ENCODE measurements at places on chromosomes 4 and X.
A peak's percentile ranks its signal among the peaks of the same experiment; 100 is the strongest.

DNA sequence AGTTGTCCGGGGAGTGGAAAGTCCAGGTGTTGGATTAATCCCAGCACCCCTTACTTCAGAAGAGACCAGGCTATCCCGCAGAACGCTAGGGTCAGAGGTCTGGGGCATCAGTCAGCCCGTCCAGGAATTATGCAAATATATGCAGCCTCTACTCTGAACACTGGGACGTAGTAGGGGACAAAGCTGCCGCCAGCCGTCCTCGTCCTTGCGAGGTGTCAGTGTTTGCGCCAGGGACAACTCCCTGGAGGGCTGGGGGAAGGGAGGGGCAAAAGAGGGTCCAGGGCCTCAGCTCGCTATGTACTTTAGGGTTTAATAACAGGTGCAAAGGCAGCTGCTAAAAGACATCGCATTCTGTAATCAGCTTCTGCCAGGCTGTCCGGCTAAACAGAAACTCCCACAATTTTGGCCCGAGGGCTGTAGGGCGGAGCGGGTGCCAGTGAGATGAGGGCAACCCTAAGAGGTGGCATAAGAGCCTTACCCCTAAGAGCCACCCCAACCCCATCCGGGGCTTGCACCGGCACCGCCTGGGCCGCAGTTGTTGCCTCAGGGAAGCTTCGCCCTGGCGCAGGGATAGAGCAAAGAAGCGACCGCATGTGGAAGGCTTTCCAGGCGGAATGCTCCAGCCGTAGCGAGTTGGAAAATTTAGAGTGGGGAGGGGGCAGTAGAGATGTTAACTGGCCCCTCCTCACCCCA, 8.4 kb downstream of the HAND2 start:
- DNase-seq = no peak

DNA sequence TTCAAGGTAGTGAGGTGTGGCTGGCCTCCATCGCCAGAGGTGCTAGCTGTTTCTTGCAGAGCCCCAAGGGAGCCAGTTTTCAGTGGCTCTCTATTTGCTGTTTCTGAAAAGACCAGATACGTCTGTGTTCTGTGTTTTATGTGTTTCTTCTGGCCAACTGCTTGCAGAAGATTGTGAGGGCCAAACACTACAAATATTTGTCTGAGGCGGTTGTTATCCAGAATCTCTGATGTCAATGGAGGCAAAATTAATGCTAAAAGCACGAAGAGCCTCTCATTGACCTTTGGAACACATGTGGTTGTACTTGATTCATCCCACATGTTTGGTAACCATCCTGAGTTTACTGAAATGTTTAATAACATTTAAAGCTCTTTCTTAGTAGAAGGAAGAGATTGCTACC, 113.9 kb downstream of the CT47B1 start:
- DNase-seq = no peak

GRCh38 chr4:13097971-13098370, 386.2 kb downstream of the RAB28 start:
- no peak for DNase-seq

GRCh38 chrX:44101281-44101680, 128.1 kb upstream of the NDP start:
- DNase-seq = no peak

DNA sequence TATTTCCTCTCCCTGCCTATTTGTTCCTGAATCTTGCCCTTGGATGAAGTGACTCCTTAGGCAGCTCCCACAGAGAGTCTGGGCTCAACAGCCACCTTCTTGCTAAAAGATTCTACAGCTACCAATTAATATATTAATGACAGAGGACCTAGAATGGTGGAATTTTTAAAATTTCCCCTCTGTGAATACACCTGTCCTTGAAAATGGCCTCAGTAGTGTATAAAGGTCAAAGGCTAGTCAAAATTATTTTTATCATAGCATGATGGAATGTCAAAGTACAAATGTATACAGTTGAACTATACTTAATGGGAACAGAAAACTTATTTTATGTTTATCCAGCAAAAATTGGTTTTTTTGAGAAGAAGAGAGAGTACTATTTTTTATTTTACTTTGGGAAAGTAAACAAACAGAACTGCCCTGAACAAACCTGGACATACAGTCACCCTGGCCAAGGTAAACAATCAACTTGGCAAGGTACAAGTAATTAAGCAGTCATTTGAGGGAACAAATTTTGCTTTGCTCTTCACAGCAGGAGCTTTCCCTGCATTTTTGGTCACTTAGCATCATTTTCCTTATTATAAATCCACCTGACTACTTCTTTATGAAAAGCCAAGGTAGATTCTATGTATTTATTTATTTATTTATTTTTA, 250.8 kb downstream of the INPP4B start:
- DNase-seq = peak; percentile 70

DNA sequence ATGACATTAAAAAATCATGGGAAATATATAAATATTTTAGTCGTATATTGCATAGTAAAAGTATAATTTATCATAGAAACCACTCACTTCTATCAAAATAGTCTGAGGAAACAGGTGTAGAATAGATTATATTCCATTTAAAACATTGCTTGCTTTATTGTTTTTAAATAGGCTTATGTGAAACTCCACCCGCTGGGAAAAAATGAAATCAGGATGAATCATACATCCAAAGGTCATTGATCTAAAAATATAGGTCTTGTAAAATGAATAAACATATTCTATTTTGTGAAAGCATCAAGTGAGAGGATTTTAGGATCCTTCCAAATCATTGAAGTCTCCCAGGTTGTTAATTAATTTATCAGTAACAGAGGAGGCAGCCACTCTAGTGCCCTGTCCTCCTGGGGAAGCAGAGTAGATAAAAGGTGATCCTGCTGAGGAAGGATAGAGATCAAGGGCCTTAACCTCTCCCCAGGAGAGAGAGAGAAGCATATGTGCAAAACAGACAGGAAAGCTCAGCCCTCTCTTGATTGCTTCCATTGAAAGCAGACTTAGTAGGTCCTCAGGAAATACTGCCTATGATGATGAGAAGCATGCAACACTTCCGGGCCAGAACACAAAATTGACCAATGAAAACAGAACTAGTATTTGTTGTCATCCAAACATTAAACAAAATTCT, 96.8 kb upstream of the MAP9 start:
- DNase-seq = no peak

DNA sequence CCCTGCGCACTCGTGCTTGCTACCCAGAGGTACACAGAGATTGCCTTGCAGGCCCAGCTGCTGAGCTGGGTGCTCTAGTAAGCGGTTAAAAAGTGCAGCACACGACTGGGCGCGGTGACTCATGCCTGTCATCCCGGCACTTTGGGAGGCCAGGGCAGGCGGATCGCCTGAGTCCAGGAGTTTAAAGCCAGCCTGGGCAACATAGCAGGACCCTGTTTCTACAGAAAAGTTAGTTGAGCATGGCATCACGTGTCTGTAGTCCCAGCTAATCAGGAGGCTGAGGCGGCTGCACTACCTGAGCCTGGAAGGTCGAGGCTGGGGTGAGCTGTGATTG, 5.5 kb downstream of the UVSSA start:
- DNase-seq = no peak

DNA sequence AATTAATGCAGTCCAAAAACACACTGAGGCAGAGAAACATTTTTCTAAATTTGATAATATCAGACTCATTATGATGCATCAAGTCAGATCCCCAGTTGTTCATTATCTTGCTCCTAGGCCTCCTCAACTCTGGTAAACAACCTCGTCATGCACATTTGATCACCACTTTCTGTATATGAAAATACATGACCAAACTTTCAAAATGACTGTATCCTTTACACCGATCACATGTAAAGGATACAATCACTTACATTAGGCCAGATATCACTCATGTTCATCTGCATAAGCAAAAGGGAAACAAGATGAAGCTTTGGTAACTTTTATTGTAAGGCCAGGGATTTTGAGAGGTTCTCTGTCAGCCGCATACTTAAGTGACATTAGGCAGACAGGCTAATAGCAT, 99.4 kb upstream of the IL1RAPL1 start:
- DNase-seq = no peak

GRCh38 chrX:15849555-15849954, 5.1 kb downstream of the AP1S2 start:
- DNase-seq = no peak

- no peak for DNase-seq
These were observed 76.7 kb downstream of the PDS5A start for GRCh38 chr4:39900966-39901365.

DNA sequence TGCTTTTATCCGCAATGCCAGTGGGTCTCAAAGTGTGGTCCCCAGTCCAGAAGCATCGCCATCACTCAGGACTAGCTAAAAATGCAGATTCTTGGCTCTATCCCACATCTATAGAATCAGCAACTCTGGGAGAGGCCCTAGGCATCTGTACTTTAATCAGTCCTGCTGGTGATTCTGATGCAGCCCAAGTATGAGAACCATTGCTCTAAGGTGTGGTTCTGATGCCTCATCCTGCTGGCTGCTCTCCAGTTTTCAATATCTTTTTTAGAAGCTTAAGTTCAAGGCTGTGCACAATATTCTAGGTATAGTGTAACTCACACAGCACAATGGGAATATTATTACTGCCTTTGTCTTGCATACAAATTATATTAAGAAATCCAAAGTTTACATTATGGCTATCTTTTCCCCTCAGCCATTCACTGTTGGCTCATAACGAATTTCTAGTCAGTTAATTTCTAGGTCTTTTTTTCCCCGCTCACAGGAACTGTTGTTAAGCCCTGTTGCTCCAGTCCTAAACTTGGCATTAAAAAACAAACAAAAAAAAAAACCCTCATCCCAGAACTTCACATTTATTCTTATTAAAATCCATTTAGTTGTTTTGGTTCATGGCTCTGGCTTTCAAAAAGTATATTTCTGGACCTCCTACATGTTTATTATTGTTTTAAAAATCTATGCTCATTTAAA, 109.1 kb downstream of the PHEX start:
- no peak for DNase-seq

- no peak for DNase-seq
These were observed 46.4 kb upstream of the GABRE start for GRCh38 chrX:152020888-152021287.

DNA sequence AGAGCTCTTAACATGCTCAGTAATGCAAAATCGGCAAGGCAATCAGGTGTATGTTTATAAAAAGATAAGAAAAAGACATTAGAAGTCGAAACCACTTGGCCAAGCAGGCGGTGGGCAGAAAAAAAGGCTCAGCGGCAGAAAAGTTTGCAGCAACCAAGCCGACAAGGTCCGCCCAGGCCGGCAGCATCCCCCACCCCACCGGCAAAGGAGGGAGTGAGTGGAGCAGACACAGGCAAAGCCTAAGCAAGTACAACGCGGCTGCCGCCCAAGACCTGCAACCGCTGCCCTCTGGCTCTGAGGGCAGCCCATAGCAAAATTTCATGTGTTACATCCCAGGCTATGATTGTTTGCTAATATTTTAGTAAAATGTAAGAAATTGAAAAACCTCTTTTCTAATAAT, 125.4 kb upstream of the ZCCHC13 start:
- no peak for DNase-seq

DNA sequence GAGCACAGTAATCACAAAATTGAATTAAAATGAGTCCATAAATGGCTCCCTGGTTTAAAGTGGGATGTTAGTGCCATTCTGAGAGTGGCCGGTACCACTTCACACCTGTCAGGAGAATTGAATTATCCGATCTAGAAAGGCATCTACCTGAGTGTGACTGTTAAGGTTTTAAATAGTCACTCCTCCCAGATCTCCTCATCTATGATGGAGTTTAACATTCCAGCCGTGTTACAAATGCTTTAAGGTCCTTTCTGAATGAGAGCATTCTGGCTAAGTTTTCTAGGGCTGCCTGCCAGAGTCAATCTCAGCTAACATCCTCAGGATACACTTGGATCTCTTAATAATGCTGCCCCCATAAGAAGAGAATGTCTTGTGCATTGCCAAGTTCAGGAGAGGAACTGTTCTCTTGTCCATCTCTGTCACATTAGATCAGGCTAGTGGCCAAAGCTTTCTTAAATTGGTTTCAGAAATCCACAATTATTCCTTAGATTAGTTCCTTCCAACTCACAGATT, 231.1 kb downstream of the SLC39A8 start:
- no peak for DNase-seq

- DNase-seq = no peak
These were observed 191.1 kb upstream of the NEIL3 start for GRCh38 chr4:177118596-177118995.

DNA sequence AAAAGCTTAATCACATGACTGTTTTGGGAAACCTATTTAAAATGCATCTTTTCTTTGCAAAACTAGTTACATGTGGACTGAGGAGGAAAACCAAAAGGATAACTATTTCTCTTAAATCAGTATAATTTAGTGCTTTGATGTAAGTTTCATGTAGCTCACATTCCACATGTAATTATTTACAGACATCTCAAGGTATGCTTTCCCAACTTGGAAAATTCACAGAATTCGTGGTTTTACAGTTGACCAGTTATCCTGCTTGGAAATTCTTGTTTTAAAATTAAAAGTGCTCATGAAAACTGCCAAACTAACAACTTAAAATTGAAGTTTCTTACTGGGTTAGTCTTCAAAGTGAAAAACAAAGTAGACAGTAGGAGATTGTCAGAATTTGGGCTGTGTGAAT, 52.4 kb downstream of the EDNRA start:
- DNase-seq = no peak

DNA sequence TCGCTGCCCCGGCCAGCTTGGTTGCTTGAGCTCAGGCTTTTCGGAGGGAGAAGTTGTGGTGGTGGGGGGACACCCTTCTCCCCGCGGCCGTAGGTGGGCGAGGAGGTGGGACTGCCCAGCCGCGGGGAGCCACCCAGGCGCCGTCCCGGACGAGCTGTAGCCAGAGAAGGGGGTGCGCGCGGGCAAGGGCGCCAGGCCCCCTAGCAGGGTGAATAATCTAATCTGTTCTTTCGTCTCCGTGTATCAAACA, 3.1 kb downstream of the MID1IP1 start:
- DNase-seq = no peak

DNA sequence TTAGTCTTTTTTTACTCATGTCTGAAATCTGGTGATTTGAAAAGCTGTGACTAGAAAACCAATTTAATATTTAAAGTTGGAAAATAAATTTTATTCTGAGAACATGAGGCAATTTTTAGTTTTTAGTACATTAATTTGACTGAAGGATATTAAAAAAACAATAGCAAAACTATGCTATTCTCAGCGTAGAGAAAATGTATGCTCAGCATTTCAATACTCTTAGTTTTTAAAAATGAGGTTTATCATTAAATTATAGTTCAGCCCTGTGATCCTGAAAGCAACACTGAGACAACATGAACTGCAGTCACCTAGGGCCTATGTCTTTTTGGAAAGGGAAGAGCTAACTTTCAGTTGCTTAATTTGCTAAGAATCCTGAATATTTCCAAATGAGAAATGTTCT, 9.5 kb downstream of the GALNT7 start:
- DNase-seq = no peak
